ENCODE measurements at places on chromosomes 5 and 9.

DNA sequence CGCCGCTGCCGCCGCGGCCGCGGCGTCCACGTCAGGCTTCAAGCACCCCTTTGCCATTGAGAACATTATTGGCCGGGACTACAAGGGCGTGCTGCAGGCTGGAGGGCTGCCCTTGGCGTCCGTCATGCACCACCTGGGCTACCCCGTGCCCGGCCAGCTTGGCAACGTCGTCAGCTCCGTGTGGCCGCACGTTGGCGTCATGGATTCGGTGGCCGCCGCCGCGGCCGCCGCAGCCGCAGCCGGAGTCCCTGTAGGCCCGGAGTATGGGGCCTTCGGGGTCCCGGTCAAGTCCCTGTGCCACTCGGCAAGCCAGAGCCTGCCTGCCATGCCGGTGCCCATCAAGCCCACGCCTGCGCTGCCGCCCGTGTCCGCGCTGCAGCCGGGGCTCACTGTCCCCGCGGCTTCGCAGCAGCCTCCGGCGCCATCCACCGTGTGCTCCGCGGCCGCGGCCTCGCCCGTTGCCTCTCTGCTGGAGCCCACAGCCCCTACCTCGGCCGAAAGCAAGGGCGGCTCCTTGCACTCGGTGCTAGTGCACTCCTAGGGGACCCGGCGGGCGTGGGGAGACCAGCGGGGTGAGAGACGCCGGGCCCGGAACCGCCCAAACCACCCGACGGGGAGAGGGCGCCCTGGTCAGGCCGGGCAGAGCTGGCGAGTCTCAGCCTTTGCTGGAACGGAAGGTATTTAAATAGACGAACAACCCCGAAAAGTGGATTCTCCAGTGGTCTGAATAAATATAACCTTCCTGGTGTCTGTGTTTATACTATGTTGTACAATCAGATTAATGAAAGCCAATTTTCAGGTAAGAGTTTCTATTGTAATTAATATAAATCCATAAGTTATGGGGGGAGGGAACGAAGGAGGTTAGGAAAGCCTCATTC, 1.2 kb downstream of the FOXB2 start:
- peak; percentile 36 for DNase-seq

GRCh38 chr5:147321569-147321968, 86.7 kb downstream of the STK32A start:
- no peak for DNase-seq

- no peak for DNase-seq
Observed at GRCh38 chr9:8186560-8186959, 387.0 kb upstream of the DMAC1 start.

DNA sequence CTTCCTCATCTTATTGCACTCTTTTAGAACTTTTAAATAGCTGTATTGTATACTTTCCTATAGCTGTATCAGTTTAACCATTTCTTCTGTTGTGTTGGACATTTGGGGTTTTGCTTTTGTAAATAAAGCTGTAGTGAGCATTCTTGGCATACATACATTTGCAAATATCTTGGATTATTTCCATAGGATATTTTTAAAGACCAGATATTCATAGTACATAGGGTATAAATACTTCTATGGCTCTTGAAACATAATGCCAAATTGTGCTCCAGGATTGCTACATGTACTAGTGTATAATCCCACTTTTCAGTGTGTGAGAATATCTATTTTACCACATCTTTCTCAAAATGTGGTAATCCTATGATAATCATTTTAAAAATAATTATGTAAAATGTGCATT, 51.2 kb downstream of the SCAMP1 start:
- no peak for DNase-seq

- no peak for DNase-seq
Observed at GRCh38 chr5:39720136-39720535, 295.4 kb upstream of the DAB2 start.

DNA sequence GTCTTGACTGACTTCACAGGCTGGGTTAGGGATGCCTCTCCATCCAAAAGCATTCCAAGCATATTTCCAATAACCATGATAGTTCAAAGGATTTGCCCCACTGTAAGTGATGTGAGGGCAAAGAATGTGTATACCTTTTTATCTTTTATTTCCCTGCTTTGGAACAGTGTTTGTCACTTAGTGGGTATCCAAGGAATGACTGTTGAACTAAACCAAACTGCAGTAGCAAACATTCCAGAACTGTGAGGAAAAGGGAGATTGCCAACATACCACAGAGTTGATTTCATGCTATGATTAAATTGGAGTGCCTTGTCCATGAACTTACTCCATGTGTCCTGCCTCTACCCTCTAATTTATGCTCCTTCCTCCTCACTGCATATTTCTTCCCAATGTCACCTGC, 400.0 kb downstream of the KIAA0825 start:
- DNase-seq: no peak

DNA sequence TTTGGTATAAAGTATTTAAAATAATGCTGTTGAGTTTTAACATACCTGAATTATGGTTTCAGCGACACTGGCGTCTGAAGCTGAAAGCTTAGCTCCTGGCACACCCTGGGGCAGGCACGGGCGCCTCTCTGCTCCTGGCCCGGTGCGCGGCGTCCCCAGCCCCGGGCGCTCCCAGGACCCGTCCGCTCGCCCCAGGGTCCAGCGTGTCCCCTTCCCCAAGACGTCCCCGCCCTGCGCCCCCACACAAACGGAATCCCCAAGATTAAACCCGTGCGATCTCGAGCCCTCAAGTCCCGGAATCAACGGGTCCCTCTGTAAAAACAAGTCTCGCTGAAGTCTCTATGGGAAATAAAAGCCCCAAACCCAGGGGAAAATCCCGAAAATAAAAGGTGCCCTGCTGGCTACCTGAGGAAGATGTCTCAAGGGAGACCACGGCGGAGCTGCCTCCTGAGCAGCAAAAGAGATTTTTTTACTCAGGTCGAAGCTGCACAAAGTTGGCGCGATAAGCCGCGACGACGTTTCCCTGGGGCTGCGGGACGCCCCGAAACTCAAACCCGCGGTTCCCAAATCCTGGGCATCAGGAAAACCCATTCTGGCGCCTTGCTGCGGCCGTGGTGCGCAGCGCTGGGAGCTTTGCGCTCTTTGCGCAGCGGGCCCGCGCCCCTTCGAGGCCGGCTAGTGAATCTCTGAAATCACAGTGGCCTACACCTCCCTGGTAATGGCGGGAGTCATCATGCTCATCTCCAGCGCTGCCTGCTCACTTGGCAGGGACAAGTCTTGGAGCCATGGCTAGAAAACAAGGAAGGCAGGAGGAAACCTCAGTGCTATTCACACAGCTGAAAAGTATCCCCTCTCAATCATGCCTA, 6.3 kb upstream of the IFNA8 start:
- DNase-seq: no peak

DNA sequence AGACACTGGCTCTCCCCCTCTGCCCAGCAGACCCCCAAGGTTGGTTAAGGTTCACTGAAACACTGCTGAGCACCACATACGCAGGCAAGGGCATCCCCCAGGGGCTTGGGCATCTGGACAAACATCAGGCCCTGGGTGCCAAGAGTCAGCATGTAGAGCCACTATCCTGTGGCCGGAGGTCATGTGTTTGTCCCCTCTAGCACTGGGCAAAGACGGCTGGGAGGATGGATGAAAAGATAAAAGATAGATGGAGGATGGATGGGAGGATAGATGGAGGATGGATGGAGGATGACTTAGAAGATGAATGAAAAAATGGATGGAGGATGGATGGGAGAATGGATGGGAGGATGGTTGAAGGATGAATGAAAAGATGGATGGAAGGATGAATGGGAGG, 216.8 kb upstream of the IER5L start:
- DNase-seq: no peak

DNA sequence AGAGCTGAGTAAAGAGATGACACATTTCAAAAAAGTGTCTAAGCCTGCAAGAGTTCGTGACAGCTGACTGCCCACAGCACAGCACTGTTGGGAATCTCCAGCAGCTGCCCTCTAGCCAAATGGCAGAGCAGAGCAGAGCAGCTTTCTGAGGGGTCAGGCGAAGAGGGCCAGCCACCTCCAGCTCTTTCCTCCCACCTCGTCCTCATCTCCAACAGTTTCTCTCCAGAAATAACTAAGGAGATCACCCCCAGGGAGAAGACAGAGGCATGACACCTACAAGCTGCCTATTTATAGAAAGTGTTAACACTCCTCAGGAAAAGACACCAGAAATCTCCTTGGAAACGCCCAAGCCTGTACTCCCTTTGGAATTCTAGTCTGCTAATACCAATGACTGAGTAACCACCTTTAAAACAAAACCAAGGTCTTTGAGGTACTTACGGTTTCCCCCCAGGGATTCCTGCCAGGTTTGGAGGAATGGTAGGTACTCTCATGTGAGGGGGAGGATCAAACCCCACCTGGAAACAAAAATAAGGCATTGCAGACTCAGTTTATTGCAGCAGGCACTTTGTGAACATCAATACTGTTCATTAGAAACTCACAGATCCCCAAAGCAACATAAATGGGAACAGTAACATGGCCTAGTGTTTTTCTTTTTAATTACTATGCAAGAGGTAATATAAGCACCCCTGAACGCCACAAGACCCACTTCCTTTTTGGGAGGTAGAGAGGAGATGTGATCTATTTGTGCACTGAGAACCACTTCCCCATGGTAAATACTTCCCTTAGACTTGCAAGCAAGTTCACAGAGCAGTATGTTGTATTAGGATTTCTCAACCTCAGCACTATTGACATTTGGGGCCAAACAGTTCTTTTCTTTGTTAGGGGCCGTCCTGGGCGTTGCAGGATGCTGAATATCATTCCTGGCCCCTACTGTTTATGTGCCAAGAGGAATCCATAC, 79.3 kb downstream of the TLE1 start:
- DNase-seq: no peak

Measured in left hindlimb (tissue), 1 donor.